Right ventricle myocardium inferior (tissue), 1 donor: ENCODE measurements at places on chromosomes 16 and 17.

DNA sequence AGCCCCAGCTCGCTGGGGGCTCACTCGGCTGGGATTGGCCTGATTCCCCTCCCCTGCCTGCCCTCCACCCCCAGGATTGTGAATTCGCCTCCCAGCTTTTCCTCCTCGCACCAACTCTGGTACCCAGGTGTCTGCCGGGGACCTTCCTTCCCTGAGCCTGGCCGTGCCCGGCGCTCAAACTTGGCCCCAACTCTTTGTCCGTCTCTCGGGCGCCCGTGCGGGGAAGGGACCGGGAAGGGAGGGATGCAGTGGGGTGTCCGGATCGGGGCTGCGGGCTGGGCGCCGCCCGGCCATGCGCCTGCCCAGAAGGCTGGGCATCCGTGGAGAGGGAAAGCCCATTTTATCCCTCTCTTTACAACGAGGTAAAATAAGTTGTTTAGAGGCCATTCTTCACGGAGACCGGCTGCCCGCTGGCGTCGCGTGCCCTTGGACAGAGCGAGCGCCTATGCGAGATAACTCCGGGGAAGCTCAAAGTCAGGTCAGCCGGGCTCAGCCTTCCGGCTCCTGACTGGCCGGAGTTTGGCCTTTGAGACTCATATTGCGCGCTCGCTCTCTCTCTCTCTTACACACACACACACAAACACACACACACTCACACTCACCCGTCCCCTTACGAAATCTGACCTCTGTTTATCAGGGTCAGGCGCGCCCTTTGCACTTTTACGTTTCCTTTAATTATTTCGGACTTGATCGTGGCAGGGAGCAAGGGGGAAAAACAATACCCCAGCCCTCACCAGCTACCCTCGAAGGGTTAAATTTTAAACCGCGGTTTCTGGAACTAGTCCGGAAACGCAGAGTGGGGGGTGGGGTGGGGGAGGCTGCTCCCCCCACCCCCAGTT lies 774 bp upstream of the MAF start:
- DNase-seq: peak; percentile 78

DNA sequence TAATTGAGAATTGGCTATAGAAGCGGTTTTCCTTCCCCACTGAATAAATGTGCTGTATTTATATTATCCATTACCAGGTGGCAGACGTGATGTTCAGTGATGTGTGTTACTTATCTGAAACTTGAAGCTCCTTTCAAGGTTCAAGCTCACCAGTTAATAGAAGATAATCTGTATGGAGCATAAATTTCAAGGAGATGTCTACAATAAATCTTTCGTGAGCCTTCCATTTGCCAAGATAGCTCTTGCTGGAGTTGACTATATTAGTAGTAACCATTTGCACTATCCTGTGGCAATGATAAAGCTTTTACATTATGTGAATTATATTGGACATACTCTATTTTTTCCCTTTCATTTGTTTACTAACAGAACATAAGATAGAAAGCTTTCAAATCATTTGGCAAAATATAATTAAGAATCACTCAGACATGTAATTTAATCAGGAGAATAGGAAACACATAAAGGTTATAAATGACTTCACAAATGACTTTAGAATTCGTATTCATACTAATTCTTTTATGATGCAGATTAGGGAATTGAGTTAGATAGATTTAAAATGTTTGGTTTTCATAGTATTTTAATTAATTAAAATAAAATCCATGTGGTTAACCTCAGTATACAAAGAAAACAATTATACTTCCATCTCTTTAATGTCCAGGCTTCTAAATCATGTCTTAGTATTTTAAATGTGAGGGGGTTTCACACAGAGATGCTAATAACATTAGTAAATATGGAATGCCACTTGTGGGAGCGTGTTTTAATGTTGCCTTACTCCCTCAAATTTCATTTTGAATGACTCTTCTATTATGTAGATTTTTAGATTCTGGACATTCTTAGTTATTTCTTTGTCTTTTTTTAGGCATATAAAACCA lies 664.4 kb upstream of the CDH8 start:
- no peak for DNase-seq

- no peak for DNase-seq
These were observed 5.4 kb downstream of the ITGAE start for GRCh38 chr17:3795390-3796102.

- DNase-seq: peak; percentile 41
These were observed 221.1 kb upstream of the GSE1 start for GRCh38 chr16:85391769-85392583.

GRCh38 chr17:16297367-16298139 lies 55.7 kb downstream of the CENPV start:
- no peak for DNase-seq

GRCh38 chr16:69195369-69196029 lies 8.5 kb downstream of the SNTB2 start:
- DNase-seq: no peak

DNA sequence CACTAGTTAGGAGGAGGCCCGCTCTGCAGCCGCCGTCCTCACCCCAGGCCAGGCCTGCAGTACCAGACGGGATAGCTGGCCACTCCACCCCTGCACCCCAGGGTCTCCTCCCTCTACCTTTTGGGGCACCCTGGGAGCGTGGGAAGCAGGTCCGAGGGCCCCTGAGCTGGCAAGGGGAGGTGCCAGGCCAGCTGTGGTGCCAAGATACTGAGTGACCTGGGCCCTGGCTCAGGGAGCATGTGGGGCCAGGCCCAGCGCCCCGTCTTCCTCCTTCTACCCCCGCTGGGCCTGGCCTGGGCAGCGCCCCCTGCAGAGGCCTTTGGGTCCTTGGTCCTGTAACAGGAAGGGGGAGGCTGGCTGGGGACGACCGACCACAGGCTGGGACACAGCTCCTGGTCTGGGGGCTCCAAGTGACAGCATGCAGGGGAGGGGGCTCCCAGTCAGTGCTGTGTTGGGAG lies 13.0 kb downstream of the PAM16 start:
- peak; percentile 64 for DNase-seq

DNA sequence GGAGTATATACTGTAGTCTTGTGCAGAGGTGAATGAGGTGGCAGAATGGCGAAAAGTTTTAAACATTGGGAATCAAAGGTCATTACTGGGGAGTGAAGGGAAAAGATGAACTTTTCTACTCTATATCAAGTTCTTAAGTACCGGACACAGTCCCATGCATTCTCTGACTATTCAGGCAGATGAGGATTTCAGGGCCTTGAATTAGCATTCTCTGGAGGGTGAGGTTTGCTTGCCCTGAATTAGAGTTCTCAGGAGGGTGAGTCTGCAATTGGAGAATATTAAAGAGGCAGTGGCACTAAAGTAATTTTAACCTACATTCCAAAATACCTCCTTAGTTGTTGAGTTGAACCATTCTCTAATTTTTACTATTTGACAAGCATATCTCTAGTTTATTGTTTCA lies 9.1 kb downstream of the PSMD11 start:
- DNase-seq: no peak

GRCh38 chr17:65147955-65148354 lies 10.8 kb downstream of the RGS9 start:
- no peak for DNase-seq

DNA sequence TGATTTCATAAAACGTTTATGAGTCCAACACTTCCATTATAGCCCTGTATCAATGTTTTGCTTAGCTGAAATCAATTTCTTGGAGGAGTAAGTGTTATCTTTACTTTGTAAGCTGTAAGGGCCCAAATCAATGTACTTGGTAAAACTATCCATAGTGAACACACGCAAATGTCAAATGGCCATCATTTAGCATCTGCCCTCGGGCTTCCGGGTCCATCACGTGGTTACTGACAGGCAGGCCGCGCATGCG lies 687 bp upstream of the NARF start:
- DNase-seq: no peak

GRCh38 chr16:87628940-87629339 lies 26.6 kb downstream of the JPH3 start:
- DNase-seq: peak; percentile 31

DNA sequence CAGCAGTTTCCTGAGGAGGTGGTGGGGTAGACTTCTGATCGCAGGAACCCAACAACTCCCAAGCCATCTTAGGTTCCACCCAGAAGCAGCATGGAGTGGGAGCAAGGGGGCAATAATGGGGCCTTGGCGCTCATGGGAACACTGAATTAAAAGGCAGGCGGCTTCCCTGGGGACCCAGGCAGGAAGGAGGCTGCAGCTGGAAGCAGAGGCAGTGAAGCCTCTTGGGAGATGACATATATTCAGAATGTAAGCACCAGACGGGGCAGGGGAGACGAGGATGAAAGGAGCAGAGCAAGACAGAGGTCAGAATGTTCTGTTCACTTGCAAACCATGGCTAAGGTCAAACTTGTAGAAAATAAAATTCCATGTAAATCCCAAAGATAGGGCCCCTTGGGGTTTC lies 2.9 kb downstream of the HIGD1B start:
- no peak for DNase-seq

GRCh38 chr16:29765167-29766032 lies 12.7 kb upstream of the ZG16 start:
- DNase-seq: no peak

DNA sequence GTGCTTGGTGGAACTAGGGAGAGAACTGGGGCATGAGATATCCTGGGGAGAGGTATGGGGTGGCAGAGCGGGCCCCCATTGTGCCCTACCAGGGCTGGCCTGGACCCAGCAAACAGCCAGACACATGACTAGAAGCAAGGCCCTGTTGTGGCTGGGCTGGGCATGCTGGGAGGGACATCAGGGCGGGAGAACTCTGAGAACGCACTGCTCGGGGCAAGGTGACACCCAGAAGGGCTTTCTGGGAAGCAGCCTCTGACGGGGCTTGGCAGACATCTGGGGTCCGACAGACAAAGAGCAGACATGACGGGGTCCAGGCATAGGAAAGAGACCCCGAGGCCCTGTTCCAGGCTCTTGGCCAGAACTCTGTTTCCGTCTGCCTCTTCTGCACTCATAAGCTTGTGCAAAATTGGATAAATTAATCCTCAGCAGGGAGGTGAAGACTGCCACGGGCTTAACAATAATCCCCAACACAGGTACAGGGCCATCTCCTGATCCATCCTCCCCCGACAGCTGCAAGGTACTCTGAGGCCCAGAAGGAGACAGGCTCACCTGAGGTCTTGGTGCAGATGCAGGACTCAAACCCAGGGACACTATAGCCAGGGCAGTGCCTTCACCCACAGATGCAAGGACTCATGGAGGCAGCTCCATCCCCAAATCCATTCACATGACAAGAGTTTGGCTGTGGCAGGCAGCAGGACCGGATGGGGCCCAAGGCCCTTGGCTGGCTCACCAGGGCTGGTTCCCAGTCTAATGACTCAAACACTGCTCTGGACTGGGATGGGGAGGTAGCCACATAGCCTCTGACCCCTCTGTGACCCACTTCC lies 5.4 kb downstream of the SREBF1 start:
- DNase-seq: no peak

DNA sequence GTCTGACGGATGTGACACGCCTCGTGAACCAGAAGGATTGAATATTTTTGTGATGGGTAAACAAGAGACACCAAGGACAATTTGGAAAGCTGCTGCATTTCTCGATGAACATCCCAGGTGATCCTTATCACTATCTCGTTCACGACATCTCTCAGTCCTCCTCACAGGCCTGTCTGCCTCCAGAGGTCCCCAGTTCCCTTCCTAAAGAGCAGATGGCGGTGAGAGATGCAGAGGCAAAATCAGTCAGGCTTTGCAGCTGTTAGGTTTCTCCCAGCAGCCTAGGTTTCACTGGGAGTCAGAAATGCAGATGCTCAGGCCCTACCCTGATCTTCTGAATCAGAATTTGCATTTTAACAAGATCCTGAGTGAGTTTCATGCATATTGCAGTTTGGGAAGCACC lies 23.6 kb downstream of the SCPEP1 start:
- DNase-seq: no peak

GRCh38 chr17:41278176-41278955 lies 2.9 kb downstream of the KRTAP9-7 start:
- no peak for DNase-seq

GRCh38 chr17:82228278-82228841 lies 482 bp upstream of the SLC16A3 start:
- DNase-seq: peak; percentile 91

- peak; percentile 83 for DNase-seq
These were observed 51.8 kb upstream of the JPH3 start for GRCh38 chr16:87550495-87550961.

DNA sequence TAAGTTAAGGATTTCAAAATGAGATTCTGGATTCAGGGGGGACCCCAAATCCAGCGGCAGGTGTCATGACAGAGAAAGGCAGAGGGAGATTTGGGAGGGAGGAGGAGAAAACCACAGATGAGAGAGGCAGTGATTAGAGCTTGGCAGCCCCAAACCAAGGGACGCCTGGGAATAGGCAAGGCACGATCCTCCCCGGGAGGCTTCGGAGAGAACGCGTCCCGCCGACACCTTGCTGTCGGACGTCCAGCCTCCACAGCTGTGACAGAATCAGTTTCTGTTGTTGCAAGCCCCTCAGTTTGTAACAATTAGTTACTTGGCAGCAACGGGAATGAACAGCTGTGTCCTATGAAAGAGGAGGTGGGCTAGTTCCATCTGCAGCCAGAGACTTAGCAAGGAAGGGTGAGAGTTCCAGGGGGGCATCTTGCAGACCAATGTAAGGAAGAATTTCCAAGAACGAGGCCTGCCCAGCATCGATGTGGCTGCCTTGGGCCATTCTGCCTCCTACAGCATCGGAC lies 110.7 kb upstream of the SDK2 start:
- no peak for DNase-seq

GRCh38 chr17:7992924-7993323 lies 9.5 kb upstream of the GUCY2D start:
- no peak for DNase-seq

DNA sequence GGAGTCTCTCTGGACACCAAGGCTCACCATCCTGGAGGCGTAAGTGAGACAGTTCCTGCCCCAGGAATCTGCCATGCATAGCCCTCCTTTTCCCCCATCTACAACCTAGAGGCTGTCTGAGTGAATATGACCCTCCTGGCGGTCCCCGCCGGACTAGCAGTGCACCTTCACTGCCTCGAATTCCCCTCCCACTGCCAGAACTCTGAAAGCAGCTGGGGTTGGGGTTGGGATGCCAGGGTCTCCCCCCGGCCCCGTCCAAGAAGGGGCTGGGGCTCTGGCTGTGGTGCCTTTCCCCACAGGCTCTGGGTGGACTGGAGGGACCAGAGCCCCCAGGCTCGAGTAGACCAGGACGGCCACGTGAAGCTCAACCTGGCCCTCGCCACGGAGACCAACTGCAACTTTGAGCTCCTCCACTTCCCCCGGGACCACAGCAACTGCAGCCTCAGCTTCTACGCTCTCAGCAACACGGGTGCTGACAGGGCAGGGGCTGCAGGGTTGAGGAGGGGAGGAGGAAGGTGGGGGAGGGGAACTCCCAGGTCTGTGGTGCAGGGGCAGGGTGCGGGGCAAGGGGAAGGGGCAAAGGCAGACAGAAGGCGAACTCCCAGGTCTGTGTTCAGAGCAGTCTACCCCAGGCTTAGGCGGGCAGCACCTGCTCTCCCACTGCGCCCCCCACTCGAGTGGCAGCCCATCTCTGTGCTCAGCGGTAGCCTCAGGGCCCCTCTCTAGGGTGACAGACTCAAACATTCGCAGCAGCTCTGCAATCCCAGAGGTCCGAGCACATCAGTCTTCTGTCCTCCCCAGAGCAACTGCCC lies 1.2 kb downstream of the ZACN start:
- DNase-seq: no peak

GRCh38 chr17:67178555-67178954 lies 66.4 kb downstream of the HELZ start:
- DNase-seq: no peak
